T-helper 1 cell (primary cell): ENCODE measurements at places on chromosomes 16 and 17.

DNA sequence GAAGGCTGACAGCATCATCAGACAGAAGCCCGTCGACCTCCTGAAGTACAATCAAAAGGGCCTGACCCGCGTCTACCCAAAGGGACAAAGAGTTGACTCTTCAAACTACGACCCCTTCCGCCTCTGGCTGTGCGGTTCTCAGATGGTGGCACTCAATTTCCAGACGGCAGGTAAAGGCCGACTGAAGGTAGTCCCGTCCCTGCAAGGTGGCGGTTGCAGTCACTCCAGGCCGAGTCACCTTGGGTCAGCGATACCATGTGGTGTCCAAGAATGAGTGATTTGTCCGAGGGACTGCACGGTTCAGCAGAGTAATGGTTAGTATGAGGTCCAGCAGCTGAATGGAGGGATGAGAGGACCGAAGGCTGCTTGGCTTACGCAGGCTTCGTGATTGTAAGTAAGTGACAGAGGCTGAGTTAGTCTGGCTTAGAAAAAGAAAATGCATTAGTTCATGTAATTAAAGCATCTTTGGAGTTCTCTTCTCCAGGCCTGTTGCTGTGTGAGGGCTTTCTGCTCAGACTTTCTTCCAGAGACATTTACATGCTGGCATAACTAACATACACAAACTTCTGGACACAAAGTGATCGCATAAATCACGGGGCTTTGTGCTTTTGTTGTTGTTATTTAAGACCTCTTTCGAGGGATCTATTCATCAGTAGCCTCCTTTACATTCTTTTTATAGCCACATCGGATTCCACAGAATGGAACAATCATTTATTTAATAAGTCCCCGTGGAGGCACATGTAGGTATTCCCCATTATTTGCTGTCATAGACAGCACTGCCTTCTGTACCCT is 74.9 kb downstream of the SDR42E1 start:
- DNase-seq, result no peak

DNA sequence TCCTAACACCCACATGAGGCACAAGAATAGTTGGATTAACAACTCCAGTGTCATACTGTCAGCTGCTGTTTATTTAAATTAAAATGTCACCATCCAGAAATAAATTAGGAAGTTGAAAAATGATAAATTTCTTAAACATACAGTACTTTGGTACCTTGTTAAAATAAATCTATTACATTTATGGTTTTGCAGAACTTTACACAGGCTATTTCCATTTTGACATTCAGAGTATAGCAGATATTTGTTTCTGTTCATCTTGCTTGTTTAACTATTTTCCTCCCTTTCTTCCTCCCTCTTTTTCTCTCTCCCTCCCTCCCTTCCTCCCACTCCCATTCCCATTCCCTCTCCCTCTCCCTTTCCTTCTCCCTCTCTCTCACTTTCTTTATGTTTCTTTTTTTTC is 310.1 kb downstream of the CDH8 start:
- DNase-seq, result no peak

DNA sequence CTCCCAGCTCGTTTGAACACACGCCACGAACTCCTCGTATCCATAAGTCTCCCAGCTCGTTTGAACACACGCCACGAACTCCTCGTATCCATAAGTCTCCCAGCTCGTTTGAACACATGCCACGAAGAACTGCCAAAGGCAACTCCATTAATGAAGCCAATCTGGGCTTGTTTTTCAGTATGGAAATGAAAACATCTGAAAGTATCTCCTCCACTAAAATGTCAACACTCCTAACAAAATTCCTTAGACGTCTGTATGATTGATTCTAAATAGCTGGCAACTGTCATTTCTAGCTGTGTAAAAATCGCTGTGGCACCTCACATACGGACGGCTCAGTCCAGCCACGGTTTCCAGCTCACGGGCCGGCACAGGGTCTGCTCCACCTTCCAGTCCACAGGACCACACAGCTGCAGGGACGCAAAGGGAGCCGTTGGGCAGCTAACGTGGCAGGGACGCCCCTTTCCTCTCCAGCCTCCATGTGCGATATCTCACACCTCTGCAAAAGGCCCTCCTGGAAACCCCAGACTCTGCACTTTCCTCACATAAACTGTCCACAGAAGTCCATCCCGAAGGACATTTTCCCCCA is 67.1 kb upstream of the METRNL start:
- no peak for DNase-seq

GRCh38 chr16:20243731-20244281 is 83.5 kb downstream of the GP2 start:
- DNase-seq, result no peak

GRCh38 chr17:72538901-72539352 is 418.1 kb downstream of the SOX9 start:
- DNase-seq, result no peak

DNA sequence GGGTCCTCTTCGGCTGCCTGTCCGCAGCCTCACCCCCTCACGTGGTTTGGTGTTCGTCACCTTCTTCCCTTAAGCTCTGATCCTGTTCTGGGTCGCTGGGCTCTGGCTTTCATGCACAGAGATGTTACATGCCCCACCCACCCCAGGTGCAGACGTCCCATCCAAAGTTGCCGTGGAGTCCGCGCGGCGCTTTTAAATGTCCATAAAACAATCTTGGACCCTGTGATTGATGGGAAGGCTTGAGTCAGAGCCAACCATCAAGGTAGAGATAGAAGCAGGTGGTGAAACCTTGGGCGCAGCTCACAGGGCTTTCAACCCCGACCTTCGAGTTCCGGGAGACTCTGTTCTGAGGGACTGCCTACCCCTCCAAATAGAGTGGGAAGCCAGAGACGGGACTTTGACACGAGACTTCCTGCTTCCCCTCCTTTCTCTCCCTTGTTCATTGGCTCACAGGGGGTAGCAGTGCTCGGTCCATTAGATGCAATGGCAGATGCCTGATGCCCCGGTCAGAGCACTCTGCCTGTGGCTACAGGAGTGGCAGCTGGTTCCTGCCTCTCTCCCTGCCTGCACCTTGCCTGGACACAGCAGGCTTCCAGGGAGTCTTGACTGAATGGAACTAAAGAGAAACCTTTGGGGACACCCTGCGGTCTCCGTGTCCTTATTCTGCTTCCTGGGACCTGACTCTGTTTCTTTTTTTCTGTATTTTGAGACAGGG is 4.0 kb downstream of the ENGASE start:
- no peak for DNase-seq

DNA sequence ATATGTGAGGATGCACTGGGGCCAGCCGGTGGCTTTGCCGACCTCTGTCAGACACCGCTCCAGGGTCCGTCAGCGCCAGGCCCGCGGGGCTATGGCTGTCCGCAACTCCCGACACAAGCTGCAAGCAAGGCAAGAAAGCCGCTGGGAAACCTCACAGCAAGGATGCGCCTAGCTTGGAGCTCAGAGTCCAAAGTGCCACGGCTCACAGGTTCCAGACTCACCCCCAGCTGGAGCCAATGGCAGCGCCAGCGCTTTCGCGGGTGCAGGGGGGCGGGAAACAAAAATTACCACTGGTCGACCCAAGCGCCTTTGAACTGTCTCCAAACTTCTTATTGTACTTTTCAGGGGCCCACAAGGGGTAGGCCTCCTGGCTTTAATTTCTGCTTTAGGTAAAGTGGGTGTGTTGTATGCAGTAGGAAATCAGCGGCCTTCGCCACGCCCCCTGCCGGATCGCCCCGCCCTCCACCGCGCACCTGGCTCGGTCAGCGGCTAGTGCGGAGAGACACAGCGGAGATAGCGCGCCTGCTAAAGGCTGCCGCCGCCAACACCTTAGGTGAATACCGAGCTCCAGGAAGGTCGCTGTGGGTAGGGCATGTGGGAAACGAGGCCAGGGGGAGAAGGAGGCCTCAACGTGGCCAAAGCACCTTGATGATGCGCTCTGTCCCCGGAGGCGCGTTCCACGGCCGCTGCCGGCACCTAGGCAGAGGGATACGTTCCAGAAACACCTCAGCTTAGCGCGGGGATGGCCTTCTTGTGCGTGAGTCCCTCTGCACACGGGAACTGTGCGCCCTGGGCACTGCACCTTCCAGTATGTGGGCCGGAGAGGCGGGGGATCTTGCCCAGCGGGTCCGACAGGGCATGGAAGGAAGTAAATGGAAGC is 61.0 kb upstream of the RBL2 start:
- DNase-seq, result peak; percentile 78

GRCh38 chr17:34820248-34820801 is 140.9 kb downstream of the CCT6B start:
- DNase-seq, result no peak

- DNase-seq, result no peak
These were observed 555.5 kb downstream of the WWOX start for GRCh38 chr16:78654929-78655328.

GRCh38 chr17:19744492-19744891 is 3.6 kb downstream of the ALDH3A1 start:
- no peak for DNase-seq

DNA sequence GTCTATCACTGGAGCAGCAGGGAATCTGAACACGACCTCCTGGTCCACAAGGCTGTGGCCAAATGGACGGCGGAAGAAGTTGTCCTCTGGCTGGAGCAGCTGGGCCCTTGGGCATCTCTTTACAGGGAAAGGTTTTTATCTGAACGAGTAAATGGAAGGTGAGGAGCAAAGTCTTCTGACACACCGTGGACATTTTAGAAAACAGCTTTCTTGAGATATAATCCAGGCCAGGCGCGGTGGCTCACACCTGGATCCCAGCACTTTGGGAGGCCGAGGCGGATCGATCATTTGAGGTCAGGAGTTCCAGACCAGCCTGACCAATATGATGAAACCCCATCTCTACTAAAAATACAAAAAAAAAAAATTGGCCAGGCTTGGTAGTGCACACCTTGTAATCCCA is 17.1 kb downstream of the BFAR start:
- no peak for DNase-seq

DNA sequence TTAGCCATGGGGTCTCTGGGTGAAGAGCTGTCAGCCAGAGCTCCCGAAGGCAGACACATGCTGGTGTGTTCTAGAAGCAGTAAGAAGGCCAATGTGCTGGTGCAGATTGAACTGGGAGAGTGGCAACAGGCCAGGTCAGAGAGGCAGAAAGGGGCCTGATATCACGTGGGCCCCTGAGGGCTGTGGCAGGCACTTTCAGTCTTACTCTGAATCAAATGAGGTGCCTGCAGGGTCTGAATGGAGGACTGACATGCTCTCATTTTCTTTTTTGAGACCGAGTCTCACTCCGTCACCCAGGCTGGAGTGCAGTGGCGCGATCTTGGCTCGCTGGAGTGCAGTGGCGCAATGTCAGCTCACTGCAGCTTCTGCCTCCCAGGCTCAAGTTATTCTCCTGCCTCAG is 293.8 kb downstream of the ABCC12 start:
- DNase-seq, result no peak

DNA sequence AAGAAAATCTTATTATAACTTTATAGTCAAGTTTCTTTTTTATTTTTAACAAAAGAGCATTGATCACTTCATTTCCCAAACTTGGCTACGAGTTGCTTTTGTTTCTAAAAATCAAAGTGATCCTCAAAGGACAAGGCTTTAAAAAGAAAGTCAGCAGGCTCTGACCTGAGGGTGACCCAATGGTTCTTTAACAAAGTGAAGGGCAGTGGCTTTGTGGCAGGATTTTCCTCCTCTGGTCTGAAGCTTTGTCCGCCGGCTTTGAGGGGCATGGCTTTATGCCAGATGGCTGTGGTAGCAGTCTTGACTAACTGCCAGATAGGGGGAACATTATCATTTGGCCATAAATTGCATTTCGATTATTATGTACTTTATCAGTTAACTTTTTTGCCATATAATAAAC is 28.5 kb downstream of the IQCK start:
- DNase-seq, result no peak

DNA sequence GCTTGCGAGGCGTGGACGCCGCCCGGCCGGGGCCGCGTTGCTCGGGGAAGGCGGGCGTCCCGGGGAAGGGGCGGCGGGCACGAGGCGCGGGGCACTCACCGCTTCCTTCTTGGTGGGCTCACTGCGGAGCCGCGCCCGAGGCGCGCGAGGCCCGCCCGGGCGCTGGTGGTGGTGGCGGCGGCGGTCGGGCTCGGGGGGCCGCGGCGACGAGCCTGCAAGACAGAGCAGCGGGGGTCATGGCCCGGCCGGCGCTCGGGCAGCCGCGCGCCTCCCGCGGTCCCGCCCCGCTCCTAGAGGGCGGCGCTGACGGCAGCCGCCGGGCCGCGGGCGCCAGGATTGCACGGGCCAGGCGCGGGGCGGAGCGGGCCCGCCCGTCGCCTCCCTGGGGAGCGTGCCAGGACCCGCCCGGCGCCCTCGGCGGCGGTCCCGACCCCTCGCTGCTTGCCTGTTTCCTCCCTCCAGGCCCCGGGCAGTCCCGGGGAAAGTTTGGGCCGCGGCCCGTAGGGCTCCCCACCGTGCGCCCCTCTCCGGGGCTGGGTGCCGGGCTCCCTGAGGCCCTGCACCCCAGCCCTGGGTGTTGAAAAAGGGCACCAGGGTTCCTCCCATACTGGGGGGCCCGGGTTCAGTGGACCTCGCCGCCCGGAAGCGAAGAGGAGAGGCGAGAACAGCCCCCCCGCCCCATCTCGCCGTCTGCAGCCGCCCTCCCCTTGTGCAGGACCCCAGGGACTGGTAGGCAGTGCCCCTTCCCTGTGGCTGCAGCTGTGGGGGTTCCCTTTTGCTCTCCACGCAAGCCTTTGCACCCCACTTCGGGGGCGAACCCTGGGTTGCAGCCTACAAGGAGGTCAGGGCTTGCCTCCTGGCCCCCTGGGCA is at the start of gene C16orf74:
Gene C16orf74 (minus strand): TSS at position 270 of the 871 bp plus-strand sequence. CDS start 15,879 bp downstream, outside the sequence.
- no peak for DNase-seq

- no peak for DNase-seq
These were observed 63.9 kb downstream of the RTN4RL1 start for GRCh38 chr17:1961189-1961588.

- no peak for DNase-seq
These were observed 2.4 kb downstream of the PDP2 start for GRCh38 chr16:66882702-66883101.

DNA sequence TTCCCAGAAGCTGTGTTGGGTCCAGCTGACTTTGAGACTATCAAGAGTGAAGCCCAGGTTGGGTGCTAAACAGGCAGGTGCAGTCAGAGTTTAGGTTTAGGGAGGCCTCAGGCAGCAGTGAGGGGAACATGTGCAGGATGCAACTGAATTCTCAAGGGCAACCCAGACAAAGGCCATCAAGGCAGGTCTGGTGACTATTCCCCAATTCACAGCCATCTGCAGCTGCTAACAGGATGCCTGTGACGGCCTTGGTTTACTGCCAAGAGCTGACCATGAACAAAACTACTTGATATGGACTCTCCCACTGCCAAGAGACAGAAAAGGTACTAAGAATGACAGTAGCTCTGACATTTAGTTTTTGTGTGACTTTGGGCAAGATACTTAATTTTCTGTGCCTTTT is 45.2 kb upstream of the BCAR1 start:
- no peak for DNase-seq

- DNase-seq, result no peak
These were observed 340.7 kb downstream of the SLC39A11 start for GRCh38 chr17:72751746-72752145.
